PC-3 (cell line): ENCODE measurements at places on chromosomes 7 and 10. TPM values are rescaled to one million over a fixed set of nuclear protein-coding genes. Genes with fewer than 3 reads are reported as not detected.

GRCh38 chr7:11899247-11899646 is 67.2 kb upstream of the THSD7A start:
- H3K27ac ChIP-seq: no peak overlapping the region
- no peaks in the 10 kb centered on the region for H3K4me1 ChIP-seq
- DNase-seq: no peak
- no peaks in the 10 kb centered on the region; the same call in 1 of the 2 replicates for H3K36me3 ChIP-seq

DNA sequence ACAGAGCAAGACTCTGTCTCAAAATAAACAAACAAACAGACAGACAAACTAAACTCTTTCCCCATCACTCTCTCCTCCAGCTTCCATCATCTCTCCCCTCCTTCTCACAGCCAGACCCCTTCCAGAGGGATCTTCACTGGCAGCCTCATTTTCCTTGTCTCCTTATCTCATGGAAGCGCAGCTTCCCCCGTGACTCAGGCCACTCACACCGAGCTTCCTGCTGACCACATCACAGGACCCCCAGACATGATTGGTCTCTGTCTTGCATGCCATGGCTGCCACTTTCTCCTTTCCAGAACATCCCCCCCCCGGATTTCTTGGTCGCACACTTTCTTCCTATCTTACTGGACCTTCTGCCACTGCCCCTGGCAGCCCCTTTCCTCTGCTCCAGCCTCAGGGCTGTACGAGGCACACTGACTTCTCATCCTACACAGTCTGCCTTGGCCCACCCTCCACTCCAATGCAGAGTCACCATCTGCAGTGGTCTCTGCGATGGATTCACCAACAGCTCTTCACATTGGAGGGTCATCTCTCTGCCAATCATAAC is 4.9 kb upstream of the INSIG1 start:
- H3K27ac ChIP-seq: no peak overlapping the region
- DNase-seq: no peak
- H3K27me3 ChIP-seq: no peaks in the 10 kb centered on the region
- peaks cover 22% of the 10 kb centered on the region for H3K4me1 ChIP-seq

Gene UCMA
- not detected in 2 replicates for total RNA-seq

Gene CYP2C18
- not detected in 2 replicates for total RNA-seq

- no peak overlapping the region for H3K27ac ChIP-seq
- peaks cover 15% of the 10 kb centered on the region for H3K27me3 ChIP-seq
- no peaks in the 10 kb centered on the region for H3K4me1 ChIP-seq
- no peak for DNase-seq
- H3K4me3 ChIP-seq: no peak overlapping the region
- H3K36me3 ChIP-seq: no peaks in the 10 kb centered on the region
Measured at GRCh38 chr7:137642031-137642430, 204.7 kb downstream of the DGKI start.

- DNase-seq: peak; percentile 58
- H3K36me3 ChIP-seq: no peaks in the 10 kb centered on the region
- no peak overlapping the region for H3K27ac ChIP-seq
- no peak overlapping the region for H3K4me3 ChIP-seq
- H3K4me1 ChIP-seq: no peaks in the 10 kb centered on the region; the same call in 1 of the 2 replicates
Measured at GRCh38 chr10:67015225-67015624, 89.4 kb downstream of the LRRTM3 start.

Gene CEP55
- 62.6 and 63.6 TPM in 2 replicates for total RNA-seq

GRCh38 chr7:96910486-96910885 is 94.9 kb upstream of the DLX6 start:
- DNase-seq: peak; percentile 19
- H3K27ac ChIP-seq: no peak overlapping the region
- no peak overlapping the region for H3K4me3 ChIP-seq
- H3K4me1 ChIP-seq: no peaks in the 10 kb centered on the region

- peaks cover 25% of the 10 kb centered on the region for H3K27me3 ChIP-seq
- H3K4me1 ChIP-seq: peaks cover 7% of the 10 kb centered on the region; the same call in 1 of the 2 replicates
- no peaks in the 10 kb centered on the region for H3K36me3 ChIP-seq
- no peak overlapping the region for H3K4me3 ChIP-seq
Measured at GRCh38 chr7:30983914-30984247, 20.1 kb downstream of the GHRHR start.

Gene NPFFR1
- total RNA-seq: not detected in 2 replicates

Gene CHST3
- 12.7 and 17.0 TPM in 2 replicates for total RNA-seq

GRCh38 chr10:131563411-131563810 is 251.9 kb upstream of the TCERG1L start:
- H3K27me3 ChIP-seq: peaks cover 22% of the 10 kb centered on the region
- no peaks in the 10 kb centered on the region for H3K4me1 ChIP-seq
- no peak overlapping the region for H3K4me3 ChIP-seq
- H3K36me3 ChIP-seq: no peaks in the 10 kb centered on the region
- no peak overlapping the region for H3K27ac ChIP-seq

Gene SPDYE2B
- not detected in 2 replicates for total RNA-seq

DNA sequence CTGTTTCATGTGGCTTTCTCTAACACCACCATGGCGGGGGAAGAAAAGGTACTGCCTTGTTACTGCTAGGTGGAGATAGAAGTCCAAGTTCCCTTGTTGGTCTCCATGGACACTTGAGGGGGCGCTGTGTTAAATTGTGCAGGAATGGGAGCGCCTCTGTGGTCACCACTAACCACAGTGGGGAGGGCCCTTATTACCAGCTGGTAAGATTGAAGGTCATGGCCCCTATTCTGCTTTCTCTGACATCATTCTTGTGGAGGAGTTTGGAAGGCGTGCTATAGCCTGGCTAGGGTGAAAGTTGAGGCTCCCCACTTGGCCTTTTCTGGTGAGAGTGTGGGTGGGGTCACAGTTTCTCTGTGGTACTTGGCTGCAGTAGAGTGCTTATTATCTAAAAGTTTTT is 14.9 kb upstream of the MXI1 start:
- no peak for DNase-seq
- no peaks in the 10 kb centered on the region for H3K36me3 ChIP-seq
- H3K27me3 ChIP-seq: no peaks in the 10 kb centered on the region
- H3K4me3 ChIP-seq: no peak overlapping the region
- H3K4me1 ChIP-seq: no peaks in the 10 kb centered on the region

- no peaks in the 10 kb centered on the region for H3K27me3 ChIP-seq
- peak overlapping the region; percentile 55 for H3K27ac ChIP-seq
- no peak for DNase-seq
- peaks cover 13% of the 10 kb centered on the region; the same call in 1 of the 2 replicates for H3K36me3 ChIP-seq
Measured at GRCh38 chr10:113854761-113855588, 514 bp downstream of the NHLRC2 start.

DNA sequence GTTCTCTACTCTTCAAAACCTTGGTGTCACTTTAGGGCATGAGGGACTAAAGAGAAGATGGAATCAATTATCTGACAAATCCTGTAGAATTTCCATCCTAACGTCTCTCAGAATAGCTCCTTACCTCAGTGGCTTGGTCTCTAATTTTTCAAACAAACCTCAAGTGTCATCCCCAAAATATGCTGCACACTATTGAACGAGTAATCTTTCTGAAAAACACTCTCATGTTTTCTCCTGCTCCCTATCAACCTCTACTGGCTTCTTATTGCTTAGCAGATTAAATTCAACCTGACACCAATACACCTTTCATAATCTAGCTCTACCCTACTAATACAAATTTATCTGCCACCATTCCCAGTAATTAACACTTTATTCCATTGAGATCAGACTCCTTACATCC is 8.5 kb downstream of the CNOT4 start:
- no peak overlapping the region for H3K27ac ChIP-seq
- no peaks in the 10 kb centered on the region for H3K36me3 ChIP-seq
- H3K4me1 ChIP-seq: no peaks in the 10 kb centered on the region
- H3K4me3 ChIP-seq: no peak overlapping the region
- no peaks in the 10 kb centered on the region for H3K27me3 ChIP-seq

GRCh38 chr10:98399784-98400183 is 15.2 kb downstream of the PYROXD2 start:
- H3K36me3 ChIP-seq: no peaks in the 10 kb centered on the region
- no peak overlapping the region for H3K27ac ChIP-seq
- H3K27me3 ChIP-seq: no peaks in the 10 kb centered on the region

DNA sequence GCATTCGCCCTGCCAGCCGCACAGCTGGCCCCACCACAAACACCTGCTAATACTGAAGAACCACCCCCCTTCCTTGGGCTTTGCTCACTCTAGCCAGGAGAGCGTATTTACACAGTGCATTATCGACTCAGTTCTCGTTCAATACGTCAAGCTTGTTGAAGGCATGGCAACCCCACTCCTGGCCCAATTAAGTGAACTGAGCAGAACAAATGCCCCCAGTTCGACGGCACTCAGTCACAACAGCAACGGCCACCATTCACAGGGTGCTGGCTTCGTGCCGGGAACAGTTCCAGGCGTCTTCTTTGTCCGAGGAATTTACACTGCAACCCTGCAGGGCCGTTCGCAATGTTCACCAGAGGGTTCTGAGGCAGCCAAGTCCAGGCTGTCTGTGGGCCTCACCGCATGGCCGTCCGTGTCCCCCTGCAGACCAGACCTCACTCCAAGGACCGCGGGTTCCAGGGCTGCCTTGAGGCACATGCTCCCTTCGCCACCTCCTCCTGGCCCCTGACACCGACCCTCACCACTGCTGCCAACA is 175.3 kb downstream of the DIP2C start:
- no peaks in the 10 kb centered on the region for H3K36me3 ChIP-seq
- H3K4me3 ChIP-seq: no peak overlapping the region
- H3K4me1 ChIP-seq: 0 out of 2 replicates have a peak, but pooled peaks cover 4% of the 10 kb centered on the region
- H3K27ac ChIP-seq: no peak overlapping the region
- DNase-seq: no peak

- peak within 1 kb of the TSS; percentile 56 for H3K27ac ChIP-seq
- H3K27me3 ChIP-seq: no peaks in the 10 kb centered on the region
- peaks cover 6% of the 10 kb centered on the region for H3K4me1 ChIP-seq
- no peaks in the 10 kb centered on the region for H3K36me3 ChIP-seq
- DNase-seq: peak; percentile 17
Measured at GRCh38 chr10:121988361-121989324, at the start of gene TACC2. TACC2 (plus strand) TSS chr10:121989163; CDS start chr10:122021982, 32,819 bp downstream.

DNA sequence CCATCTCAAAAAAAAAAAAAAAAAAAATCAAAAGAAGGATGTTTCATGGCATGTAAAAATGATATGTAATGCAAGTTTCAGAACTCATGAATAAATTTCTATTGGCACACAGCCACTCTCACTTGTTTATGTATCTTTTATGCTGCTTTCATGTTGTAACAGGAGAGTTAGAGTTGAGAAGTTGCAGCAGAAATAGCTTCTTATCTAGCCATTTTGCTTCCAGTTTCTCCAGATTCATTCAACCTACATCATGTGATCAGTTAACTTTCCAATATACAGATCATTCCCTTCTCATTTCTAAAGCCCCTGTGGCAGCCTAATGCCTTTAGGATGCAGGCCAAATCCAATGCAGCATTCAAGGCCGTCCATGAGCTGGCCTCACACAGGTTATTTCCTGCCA is 30.4 kb downstream of the ZNF786 start:
- no peak overlapping the region for H3K4me3 ChIP-seq
- H3K27ac ChIP-seq: no peak overlapping the region
- no peaks in the 10 kb centered on the region for H3K27me3 ChIP-seq
- H3K36me3 ChIP-seq: no peaks in the 10 kb centered on the region

DNA sequence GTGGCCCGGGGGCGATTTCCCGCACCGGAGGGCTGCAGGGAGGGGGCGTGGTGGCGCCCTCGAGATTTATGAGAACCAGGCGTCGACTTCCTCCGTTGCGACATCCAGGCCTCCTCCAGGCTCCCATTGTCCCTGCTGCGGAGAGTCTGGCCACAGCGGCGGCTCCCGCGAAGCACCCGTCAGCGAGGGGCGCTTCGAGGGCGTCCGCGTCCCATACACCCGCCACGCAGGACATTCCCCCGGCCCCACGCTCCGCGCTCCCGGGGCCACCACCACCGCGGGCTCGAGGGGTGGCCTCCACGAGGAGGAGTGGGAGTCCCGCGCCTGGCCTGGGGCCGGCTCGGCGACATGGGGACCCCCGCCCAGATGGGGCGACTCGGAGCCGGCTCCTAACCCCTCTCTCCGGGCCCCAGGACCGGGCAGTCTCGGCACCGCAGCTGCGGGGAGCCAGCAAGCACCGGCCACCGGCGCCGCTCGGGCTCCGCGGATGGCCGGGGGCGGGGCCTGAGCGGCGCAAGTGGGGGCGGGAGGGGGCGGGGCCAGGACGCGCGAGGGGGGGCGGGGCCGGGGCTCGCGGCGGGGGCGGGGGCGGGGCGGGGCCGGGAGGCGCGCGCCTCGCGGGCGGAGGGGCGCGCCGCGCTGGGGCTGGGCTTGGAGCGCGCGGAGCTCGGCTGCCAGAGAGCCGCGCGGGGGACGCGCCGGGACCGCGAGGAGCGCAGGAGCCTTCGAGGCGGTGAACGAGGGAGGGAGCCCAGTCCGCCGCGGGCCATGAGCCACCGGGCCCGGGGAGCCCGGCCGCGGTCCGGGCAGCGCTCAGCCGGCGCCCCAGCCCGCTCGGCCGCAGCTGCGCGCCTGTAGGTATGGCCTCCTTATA is at the start of gene SH2B2:
TSS of gene SH2B2 (plus strand) at position 632 of the 874 bp plus-strand sequence. CDS start 13,683 bp downstream, outside the sequence.
- peaks cover 11% of the 10 kb centered on the region for H3K4me1 ChIP-seq
- no peaks in the 10 kb centered on the region for H3K36me3 ChIP-seq
- DNase-seq: peak; percentile 49
- H3K27ac ChIP-seq: no peak within 1 kb of the TSS

Gene TMEM213
- total RNA-seq: not detected in 2 replicates

- H3K36me3 ChIP-seq: no peaks in the 10 kb centered on the region
- H3K4me3 ChIP-seq: no peak overlapping the region
- H3K27me3 ChIP-seq: no peaks in the 10 kb centered on the region
- DNase-seq: no peak
- H3K4me1 ChIP-seq: no peaks in the 10 kb centered on the region
Measured at GRCh38 chr7:135236727-135237126, 3.1 kb downstream of the STRA8 start.

GRCh38 chr7:47783456-47784223 is 164.6 kb downstream of the PKD1L1 start:
- peak overlapping the region; percentile 12; the same call in 1 of the 2 replicates for H3K4me3 ChIP-seq
- no peaks in the 10 kb centered on the region for H3K27me3 ChIP-seq
- no peaks in the 10 kb centered on the region for H3K36me3 ChIP-seq
- H3K4me1 ChIP-seq: peaks cover 62% of the 10 kb centered on the region
- H3K27ac ChIP-seq: peak overlapping the region; percentile 95
- peak; percentile 93 for DNase-seq

DNA sequence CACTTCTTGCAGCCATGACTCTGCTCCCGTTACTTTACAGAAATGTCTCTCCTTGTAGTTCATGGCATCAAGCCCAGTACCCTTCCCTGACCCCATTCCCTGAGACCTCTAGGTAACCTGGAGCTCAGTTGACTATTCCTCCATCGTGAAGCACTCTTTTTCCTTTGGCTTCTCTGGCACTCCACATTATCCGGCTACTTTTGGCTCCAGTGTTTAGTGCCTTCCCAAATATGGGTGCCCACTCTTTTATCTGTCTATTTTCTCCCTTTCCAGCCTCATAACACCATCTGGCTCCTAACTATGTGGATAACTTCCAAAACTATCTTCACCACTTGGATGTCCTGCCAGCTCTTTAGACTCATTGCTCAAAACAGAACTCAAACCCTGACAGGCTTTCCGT is 744.7 kb upstream of the GALNT17 start:
- no peak overlapping the region for H3K4me3 ChIP-seq
- H3K36me3 ChIP-seq: no peaks in the 10 kb centered on the region
- H3K27ac ChIP-seq: no peak overlapping the region
- no peaks in the 10 kb centered on the region for H3K4me1 ChIP-seq
